ENCODE measurements at places on chromosomes 4 and X. TPM values are rescaled to one million over a fixed set of nuclear protein-coding genes. Genes with fewer than 3 reads are reported as not detected.

DNA sequence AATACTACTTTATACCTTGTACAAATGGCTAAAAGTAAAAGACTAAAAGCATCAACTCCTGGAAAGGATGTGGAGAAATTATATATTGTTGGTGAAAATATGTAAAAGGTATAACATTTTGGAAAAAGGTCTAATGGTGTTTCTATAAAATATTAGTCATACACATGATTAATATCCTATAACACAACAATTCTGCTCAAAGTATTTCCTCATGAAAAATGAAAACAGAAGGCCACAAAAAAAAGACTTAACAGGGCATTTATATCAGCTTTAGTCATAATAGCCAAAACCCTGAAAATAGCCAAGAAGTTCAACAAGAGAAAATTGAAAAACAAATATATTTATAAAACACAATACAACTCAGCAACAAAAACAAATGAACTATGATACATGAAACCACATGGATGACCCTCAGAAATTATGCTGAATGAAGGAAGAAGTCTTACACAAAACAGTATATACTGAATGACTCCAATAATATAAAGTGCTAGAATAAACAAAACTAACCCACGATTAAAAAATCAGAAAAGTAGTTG lies 38.8 kb downstream of the TBCK start:
- no peak for DNase-seq
- peaks cover 15% of the 10 kb centered on the region for H3K36me3 ChIP-seq
- no peak overlapping the region for H3K27ac ChIP-seq
- H3K4me3 ChIP-seq: no peak overlapping the region
- H3K27me3 ChIP-seq: no peaks in the 10 kb centered on the region
- no peaks in the 10 kb centered on the region for H3K4me1 ChIP-seq

- H3K36me3 ChIP-seq: no peaks in the 10 kb centered on the region
- no peaks in the 10 kb centered on the region for H3K27me3 ChIP-seq
- no peaks in the 10 kb centered on the region for H3K4me1 ChIP-seq
- no peak overlapping the region for H3K4me3 ChIP-seq
- no peak overlapping the region for H3K27ac ChIP-seq
Measured at GRCh38 chrX:3509934-3510333, 163.5 kb upstream of the MXRA5 start.

DNA sequence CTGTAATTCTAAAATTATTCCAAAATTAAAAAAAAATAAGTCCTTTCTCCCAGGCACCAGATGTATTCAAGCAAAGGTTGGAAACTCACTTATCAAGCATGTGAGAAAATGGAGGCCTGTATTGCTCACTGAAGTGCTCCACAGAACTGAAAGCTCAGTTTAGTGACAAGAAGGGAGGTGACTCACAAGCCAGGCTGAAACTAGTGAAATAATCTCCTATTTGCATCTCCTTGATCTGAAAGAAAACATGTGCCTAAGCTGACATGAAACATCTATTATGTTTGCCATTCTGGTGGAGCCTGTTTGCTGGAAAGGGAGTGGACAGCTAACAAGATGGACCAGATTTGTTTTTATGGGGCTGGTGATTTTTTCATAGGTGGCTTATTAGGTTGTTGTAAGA lies 54.0 kb upstream of the AMELX start:
- H3K4me1 ChIP-seq: peaks cover 7% of the 10 kb centered on the region
- H3K36me3 ChIP-seq: peaks cover 2% of the 10 kb centered on the region
- no peaks in the 10 kb centered on the region for H3K27me3 ChIP-seq
- no peak for DNase-seq
- no peak overlapping the region for H3K4me3 ChIP-seq

- no peak for DNase-seq
- H3K4me1 ChIP-seq: peaks cover 14% of the 10 kb centered on the region
- no peak overlapping the region for H3K27ac ChIP-seq
- H3K4me3 ChIP-seq: no peak overlapping the region
- no peaks in the 10 kb centered on the region for H3K36me3 ChIP-seq
- H3K27me3 ChIP-seq: peaks cover 5% of the 10 kb centered on the region
Measured at GRCh38 chr4:113958766-113959538, 20.5 kb downstream of the ARSJ start.

- no peaks in the 10 kb centered on the region for H3K36me3 ChIP-seq
- H3K4me1 ChIP-seq: no peaks in the 10 kb centered on the region
- H3K27ac ChIP-seq: no peak overlapping the region
- no peak for DNase-seq
Measured at GRCh38 chr4:152156442-152156841, 379.4 kb downstream of the FBXW7 start.

GDI1 gene
- total RNA-seq: 149 TPM

CCKAR gene
- total RNA-seq: 2.7 TPM

SPIN2B gene
- 20.3 TPM for total RNA-seq

RRH gene
- total RNA-seq: 0.33 TPM

All from progenitor cell of endocrine pancreas (in vitro differentiated cells).